HuH-7 (cell line): ENCODE measurements at places on chromosomes 4 and X.
A peak's percentile ranks its signal among the peaks of the same experiment; 100 is the strongest.

DNA sequence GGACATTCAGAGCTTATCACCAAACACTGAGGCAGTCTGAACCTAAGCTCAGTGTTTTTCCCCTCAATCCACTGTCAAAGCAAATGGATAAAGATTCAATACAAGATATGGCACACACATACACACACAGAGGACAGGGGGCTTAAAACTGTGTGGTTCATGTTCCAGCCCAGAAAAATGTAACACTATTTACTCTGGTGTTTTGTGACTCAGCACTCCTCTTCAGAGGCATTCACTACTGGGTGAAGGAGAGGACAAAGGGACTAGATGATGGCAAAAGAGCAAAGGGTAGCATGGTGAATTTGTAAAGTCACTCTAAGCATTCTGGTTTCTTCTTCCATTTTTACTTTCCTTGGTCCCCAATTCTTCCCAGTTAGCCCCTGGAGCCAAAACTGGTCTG, 120.3 kb downstream of the ARHGEF9 start:
- no peak for DNase-seq

- no peak for DNase-seq
Measured at GRCh38 chrX:131951166-131951565, 71.9 kb upstream of the STK26 start.

DNA sequence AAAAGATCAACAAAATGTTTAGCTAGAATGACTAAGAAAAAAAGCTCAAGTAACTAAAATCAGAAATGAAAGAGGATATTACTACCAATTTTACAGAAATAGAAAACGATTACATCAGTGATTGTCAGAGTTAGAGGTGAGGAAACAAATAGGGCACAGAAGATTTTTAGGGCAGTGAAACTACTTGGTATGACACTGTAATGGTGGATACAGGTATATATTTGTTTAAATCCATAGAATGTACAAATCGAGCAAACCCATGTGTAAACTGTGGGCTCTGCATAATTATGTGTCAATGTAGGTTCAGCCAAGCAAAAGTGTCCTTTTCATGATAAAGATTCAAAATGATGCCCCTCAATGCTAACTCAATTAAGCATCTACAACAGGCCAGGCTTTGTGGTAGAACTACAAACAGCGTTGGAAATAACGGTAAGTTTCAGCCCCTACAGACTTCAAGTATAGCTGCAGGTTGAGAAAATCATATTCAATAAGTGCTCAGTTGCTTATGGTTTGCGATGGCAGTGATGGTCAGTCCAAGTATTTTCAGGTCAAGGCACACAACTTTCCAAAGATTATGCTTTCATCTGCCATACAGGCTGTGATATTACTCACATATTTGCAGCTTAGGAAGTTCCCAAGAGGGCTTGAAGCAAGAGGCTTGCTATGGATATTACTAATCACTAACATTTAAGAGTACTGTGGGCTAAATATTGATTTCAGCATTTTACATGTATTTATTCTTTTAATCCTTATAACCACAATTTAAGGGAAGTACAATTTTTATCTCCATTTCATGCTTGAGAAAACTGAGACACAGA, 158.6 kb downstream of the TET2 start:
- DNase-seq: no peak

- DNase-seq: peak; percentile 75
Measured at GRCh38 chr4:112516471-112517066, 589 bp upstream of the NEUROG2 start.

DNA sequence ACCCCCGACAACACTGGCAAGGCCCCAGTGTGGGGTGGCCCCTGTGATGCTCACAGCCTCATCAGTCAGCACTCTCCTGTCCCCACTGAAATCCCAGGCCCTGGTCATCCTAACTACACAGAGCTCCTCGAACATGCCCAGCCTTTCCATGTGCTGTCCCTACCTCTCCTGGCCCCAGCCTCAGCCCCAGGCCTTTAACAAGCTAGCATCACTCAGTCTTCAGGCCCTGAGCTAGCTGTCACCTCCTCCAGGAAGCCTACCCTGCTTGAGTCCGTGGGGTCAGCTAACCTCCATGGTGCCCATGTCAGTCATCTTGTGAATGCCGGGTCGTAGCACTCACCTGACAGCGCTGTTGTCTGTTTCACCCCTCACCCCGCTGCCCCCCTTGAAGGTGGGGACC, 25.6 kb upstream of the C4orf50 start:
- no peak for DNase-seq

- no peak for DNase-seq
Measured at GRCh38 chrX:17438221-17438620, 63.2 kb downstream of the NHS start.

DNA sequence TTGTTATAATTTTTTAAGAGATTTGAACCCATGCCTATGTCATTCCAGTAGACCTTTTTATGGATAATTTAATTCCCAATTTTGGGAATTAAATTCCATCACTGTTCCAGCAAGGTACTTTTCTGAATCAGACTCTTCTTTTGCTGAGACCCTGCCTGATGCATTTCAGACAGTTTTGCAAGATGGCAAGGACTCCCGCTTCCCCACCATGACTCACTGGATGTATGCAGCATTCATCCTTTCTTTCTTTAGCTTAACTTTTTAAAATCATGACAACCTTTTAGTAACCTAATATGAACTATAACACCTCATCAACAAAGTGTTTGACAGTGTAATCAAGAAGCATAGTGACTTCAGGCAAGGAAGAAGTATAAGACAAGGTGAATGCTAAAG, 178.1 kb upstream of the LEF1 start:
- DNase-seq: no peak

- no peak for DNase-seq
Measured at GRCh38 chr4:85955620-85956292, 404.1 kb downstream of the MAPK10 start.

- no peak for DNase-seq
Measured at GRCh38 chrX:45191820-45192409, 8.8 kb downstream of the DIPK2B start.

DNA sequence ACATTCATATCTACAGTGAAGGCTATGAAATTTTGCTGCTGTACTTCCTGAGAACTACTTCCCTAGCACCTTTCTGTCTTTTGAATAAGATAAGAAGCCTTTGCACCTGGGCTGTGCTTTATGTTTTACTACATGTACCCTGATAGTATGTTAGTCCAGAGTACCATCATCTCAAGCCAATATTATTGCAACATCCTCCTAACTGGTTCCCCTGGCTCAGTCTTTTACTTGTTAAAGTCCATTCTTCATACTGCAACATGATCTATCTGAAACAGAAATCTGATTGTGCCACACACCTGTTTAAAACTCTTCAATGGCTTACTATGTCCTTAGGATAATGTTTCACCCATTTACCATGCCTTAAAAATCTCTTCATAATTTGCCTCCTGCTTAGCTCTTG, 102.3 kb downstream of the AGTR2 start:
- DNase-seq: no peak
